ENCODE measurements at places on chromosomes 2 and 18. TPM values are rescaled to one million over a fixed set of nuclear protein-coding genes. Genes with fewer than 3 reads are reported as not detected.

- no peak for ATAC-seq
Observed at GRCh38 chr2:21257621-21258020, 133.9 kb downstream of the TDRD15 start.

DNA sequence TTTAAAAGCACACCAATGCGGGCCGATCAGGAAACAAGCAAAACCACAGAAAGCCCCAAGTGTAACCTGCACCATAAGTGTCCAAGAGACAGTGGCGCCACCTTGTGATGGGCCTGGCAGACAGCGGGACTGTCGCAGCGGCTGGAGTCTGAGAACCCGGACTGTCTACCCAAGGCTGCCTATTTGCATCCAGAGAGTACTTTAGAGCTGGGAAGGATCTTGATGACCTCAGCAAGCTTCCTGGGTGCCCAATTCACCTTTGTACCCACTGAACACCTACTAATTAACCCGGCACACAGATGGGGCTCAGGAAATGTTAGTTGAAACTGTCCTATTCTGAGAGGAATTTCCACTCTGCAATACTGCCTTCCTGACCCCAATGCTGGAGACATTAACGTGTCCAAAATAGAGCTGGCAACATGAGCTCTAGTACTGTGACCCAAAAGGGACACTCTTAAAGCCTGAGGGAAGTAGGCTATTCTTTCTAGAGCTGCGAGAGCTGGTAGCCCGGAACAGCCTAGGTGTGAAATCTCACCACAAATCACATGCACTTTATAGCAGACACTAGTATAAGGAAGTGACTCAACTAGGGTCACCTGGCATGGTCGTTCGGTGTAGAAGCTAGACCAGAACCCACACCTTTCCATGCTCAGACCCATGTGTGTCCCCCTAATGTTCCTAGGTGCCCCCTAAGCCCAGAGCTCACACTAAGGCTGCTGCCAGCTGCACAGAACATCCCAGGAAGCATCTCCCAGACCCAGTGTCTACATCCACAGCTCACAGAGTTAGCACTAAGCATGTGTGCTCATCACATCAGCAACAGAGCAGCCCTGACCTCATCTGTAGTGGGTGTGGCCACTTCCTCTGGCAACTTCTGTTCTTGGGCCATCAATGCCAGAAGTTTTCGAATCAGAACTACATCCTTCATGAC, 25.4 kb downstream of the POLR1A start:
- peak; percentile 94 for ATAC-seq

DNA sequence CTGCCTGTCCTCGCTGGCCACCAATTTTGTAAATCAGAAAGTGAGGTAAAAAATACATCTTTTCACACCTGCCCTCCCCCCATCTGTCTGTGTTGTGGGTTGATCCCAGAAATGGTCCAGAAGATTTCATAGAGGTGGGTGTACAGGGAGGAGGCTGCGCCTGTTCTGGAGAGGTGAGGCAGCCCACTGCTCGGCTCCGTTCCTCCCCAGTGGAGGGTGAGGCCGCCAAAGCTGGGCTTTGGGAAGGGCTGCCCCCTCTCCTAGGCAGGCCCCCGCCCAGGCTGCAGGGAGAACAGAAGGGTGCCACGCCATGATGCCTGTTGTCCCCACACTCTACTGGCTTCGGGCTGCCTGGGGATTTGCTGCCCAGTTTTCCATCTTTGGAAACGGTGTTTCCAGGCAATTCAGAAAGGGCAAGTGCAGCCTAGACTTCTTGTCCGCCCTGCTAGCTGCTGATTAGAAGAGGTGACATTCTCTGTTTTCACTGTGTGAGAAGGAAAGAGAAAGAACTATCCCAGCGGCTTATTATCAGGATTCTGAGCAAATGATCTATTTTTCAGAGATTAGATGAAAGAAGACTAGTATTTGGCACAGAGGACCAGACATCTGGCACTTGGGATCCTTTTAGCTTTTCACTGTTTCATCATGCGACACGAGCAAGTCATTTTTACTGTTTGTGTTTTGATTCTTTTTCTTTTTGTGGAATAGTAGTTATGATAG, 18.7 kb downstream of the SMARCAL1 start:
- ATAC-seq: no peak

DNA sequence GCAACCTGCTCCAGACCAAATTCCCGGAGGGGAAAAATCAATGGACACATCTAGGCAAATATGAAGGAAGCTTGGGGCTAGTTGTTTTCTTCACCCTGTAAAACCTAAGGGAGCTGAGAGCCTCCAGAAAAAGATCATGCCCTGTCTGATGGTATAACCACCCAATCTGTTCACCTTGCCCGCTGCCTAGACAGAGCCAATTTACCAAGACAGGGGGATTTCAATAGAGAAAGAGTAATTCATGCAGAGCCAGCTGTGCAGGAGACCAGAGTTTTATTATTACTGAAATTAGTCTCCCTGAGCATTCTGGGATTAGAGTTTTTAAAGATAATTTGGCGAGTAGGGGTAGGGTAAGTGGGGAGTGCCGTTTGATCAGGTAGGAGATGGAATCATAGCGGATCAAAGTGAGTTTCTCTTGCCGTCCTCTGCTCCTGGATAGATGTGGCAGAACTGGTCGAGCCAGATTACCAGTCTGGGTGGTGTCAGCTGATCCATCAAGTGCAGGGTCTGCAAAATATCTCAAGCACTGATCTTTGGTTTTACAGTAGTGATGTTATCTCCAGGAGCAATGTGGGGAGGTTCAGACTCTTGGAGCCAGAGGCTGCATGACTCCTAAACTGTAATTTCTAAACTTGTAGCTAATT, 35.1 kb upstream of the B4GALT6 start:
- no peak for ATAC-seq

- ATAC-seq: no peak
Observed at GRCh38 chr18:11976315-11977152, 4.8 kb upstream of the IMPA2 start.

GRCh38 chr18:3221496-3221895, 1.7 kb upstream of the MYOM1 start:
- ATAC-seq: no peak

DNA sequence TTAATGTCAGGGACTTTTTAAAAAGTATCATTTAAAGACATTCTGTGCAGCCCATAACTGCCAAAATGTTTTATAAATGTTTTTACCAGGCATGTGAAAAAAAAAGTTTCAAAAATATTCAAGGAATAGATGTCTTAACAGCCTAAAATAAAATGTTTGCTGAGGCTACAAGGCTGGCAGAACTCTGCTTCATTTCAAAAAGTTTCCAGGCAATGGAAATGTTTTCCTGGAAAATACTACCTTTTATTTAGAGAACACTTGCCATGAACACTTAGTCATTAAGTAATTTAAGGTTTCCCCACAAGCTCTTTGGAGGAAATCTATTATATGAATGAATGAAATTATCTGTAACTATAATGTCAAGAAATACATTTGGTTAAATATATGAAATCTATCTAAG, 68.8 kb downstream of the THADA start:
- no peak for ATAC-seq

- ATAC-seq: no peak
Observed at GRCh38 chr18:41396211-41396610, 558.8 kb upstream of the PIK3C3 start.

GRCh38 chr2:40470822-40471813, 19.2 kb upstream of the SLC8A1 start:
- peak; percentile 53 for ATAC-seq

GRCh38 chr2:158960193-158960592, 8.2 kb upstream of the TANC1 start:
- ATAC-seq: no peak

GRCh38 chr18:25253779-25254178, 98.2 kb downstream of the ZNF521 start:
- no peak for ATAC-seq

DNA sequence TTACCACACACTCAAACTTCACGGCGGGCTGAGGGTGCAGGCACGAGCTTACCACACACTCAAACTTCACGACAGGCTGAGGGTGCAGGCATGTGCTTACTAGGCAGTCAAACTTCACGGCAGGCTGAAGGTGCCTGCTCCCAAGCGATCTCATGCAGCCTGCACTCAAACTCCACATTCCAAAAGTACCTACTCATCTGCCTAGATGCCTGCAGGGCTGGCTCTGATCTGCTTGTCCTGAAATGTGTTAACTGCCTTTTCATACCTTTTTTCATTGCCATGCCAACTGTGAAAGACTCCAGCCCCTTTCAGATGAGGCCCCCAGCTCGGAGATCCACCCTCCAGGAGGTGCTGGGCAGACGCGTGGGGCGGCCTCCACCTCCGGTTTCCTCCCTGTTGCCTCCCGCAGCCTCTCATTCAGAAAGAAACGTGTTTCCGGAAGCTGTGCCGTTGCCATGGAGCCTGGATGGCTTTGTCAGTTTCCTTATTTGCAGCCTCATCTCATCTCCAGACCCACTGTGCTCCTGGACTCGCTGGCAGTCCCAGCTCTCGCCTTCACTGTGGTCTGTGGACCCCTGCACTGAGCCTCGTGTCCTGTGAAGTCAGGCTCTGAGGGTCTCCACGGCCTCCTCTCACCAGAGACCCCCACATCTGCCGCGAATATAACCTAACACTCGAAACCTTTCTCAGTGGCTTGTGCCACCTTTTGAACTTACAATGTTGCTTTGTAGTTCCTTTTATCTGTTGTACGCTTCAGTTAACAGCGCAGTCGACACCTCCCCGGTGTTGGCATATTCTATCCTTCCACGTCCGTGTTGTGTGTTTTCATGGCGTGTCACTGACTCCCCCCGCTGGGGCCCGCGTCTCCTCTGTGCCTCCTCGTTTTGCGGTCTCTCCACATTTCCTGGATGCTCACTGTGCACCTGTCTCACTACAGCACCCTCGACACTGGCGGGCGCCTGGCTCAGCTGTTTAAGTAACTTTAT, 106.1 kb upstream of the ALKAL2 start:
- ATAC-seq: peak; percentile 93

The PLGLB2 gene
- total RNA-seq: 2.5 TPM

The CRYBA2 gene
- not detected for total RNA-seq

The REG1B gene
- total RNA-seq: not detected
